ENCODE measurements at places on chromosomes 4 and X.

GRCh38 chrX:41313419-41313818 lies 20.5 kb upstream of the DDX3X start:
- no peak for DNase-seq

GRCh38 chrX:94830717-94831116 lies 1156.7 kb downstream of the FAM133A start:
- no peak for DNase-seq

GRCh38 chrX:50853399-50853798 lies 39.4 kb upstream of the SHROOM4 start:
- DNase-seq: no peak

- DNase-seq: no peak
Measured at GRCh38 chr4:95857761-95858160, 17.9 kb downstream of the PDHA2 start.

DNA sequence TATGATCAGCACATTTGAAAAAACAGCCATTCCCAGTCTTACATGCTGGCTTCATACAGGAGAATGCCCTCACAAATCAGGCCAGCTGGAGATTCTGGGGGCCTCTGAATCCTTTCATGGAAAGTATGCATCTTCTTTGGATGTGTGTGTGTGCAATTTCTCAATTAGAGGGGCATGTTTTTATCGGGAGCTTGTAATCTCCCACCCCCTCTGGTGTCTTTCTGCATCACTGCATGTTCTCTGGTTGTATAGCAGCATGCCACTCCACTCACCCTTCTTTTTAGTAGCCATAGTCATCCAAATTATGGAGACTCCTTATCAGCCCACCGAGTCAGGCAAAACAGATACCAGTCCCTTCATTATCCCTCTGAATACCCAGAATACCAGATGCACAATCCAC lies 282.2 kb upstream of the SLIT2 start:
- DNase-seq: no peak

GRCh38 chr4:6987588-6987961 lies 55.6 kb upstream of the TADA2B start:
- DNase-seq: no peak

DNA sequence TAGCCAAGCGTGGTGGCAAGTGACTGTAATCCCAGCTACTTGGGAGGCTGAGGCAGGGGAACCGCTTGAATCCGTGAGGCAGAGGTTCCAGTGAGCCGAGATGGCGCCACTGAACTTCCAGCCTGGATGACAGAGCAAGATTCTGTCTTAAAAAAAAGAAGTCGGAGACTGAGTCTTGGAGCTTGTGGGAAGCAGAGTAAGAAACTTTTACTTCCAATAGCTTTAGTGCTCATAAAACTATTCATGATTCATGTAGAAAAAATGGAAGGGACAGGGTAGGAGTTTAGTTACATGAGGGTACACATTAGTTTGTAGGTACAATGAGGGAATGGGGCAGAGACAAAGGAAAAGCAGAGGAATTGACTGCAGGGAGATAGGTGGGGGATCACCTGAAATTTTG lies 19.3 kb downstream of the RAP2C start:
- no peak for DNase-seq

- DNase-seq: no peak
Measured at GRCh38 chr4:76920715-76921114, 22.8 kb upstream of the SOWAHB start.

DNA sequence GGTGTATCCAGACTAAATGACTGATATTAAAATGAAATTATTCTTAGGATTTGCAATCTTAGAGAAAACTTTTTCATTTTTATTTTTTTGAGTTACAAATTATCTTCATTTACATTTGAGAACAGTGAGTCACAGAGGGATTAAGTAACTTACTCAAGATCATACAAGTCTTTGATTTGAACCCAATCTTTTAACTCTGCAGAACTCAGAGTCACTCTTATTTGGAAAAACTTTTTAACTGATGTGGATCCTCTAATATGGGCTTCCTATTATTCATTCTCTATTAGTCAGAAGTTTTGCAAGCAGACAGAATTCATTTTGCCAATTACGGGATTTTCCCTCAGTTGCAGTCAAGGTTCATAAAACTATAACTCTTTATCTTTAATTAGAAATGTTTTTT lies 20.1 kb downstream of the HPRT1 start:
- no peak for DNase-seq

DNA sequence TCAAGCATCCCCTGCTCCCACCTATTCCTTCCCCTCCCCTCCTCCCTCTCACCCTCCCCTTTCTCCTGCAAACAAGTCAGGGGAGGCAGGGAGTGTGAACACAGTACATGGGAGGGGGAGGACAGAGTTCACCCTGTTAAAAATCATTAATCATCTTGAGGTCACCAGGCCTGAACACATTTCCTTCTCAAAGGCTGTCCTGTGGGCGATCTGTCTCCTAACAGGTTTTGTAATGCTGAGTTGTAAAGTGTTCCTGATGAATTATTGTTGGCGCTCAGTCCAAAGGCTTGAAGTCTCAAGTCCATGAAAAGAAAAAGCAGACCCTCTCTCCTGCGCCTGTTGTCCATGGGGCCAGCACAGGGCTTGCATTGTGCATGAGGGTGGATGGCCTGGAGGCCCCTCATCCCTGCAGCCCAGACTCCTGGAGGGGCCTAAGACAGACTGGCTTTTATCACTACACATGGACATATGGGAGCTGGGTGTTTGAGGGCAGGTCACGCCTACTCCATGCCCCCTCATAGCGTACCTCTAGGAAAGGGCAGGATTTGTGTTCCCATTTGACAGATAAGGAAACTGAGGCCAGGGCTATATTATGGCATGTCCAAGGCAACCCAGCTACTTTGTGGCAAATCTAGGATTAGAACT lies 189.1 kb downstream of the RAB28 start:
- no peak for DNase-seq

- DNase-seq: no peak
Measured at GRCh38 chr4:112509243-112510141, 6.5 kb downstream of the NEUROG2 start.

- DNase-seq: no peak
Measured at GRCh38 chr4:137558951-137559350, 26.7 kb upstream of the PCDH18 start.

DNA sequence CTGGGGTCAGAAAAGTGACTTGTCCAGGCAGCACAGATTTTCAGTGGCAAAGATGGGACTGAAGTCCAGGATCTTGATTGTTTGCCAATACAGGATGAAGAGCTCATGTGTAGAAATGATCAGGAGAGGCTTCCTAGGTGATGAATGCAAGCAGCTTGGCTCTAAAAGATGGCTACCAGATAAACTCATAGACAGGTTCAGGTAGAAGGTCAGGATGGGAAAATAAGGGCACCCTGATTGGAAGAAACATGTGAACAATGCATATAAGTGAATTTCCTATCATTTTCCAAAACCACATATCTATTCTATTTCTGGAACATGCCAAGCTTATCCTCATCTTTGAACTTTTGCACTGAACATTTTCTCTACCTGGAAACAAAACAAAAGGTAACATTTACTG lies 87.7 kb downstream of the FAM13A start:
- DNase-seq: no peak

GRCh38 chr4:126954537-126955291 lies 678.0 kb upstream of the INTU start:
- peak; percentile 41 for DNase-seq

DNA sequence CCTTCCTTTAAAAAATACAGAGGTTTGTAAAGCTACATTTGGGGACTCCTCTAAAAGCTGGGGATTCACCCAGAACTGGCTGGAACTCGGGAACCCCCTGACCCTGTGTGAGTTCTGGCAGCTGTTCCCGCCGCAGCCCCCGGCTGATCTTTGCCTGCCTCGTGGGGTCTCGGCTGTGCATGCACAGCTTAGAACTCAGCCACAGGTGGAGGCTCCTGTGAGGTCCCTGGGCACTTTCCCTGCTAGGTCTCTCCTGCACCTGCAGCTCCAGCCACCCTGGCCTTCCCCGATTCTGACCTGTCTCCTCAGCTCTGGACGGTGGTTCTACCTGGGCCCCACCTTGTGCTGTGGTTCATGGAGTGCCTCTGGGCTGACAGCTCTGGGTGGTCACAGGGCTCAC lies 48.6 kb upstream of the HGFAC start:
- no peak for DNase-seq

Measured in D721Med (cell line).